HT1080 (cell line): ENCODE measurements at places on chromosomes 16 and 17. TPM values are rescaled to one million over a fixed set of nuclear protein-coding genes. Genes with fewer than 3 reads are reported as not detected.

Gene SLC38A10
- 37.1 and 44.6 TPM in 2 replicates for total RNA-seq

- DNase-seq, result no peak
These were observed 24.6 kb upstream of the TANC2 start for GRCh38 chr17:62941358-62941991.

Gene ZNF629
- total RNA-seq, result 14.5 and 15.9 TPM in 2 replicates

DNA sequence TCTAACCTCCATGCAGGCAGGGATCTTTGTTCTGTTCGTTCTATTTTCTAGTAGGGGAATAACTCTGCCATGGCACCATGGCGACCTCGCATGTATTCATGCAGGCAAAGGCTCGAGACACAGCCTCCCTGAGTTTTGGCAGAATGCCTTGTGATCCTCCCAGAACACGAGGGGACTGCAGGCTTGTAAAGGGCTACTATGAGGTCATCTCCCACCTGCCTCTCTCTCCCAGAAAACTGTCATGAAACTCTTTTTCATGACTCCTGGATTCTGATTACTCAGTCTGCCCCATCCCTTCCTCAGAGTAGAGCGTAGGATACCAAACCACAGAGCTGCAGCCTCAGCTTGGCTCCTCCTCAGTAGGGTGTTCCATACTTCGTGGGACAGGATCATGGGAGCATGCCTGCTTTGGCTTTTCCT lies 64.3 kb downstream of the IGF2BP1 start:
- DNase-seq, result peak; percentile 30

Gene CPHXL2
- total RNA-seq, result not detected in 2 replicates

DNA sequence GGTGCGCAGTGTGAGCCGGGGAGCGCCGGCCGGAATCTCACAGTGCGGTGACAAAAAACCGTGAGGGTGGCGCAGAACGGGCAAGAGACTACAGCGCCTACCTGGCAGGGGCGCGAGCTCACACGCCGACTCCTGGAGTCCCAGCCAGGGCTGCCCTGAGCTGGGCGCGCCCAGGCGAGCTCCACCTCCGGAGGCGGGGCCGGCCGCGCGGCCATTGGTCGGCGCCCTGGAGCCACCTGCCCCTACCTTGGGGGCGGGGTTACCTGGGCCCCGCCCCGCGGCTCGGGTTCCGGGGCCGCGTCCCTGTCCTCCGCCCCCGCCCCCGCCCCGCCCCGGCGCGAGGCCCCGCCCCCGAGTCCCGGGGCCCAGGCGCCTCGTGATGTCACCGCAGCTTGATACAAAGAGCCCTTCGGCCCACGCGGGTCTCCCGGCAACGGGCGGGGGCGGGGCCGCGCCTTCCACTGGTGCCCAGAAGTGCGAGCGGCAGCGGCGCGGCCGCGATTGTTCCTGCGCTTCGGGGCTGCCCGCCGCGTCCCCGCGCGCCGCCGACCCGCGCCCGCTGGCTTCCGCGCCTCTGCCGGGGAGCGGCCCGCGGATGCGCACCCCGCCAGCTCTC lies 96.3 kb downstream of the RAB11FIP4 start:
- no peak for DNase-seq

- no peak for DNase-seq
These were observed 81.1 kb downstream of the FTO start for GRCh38 chr16:53785044-53785443.

- peak; percentile 57 for DNase-seq
These were observed 11.2 kb downstream of the GALK1 start for GRCh38 chr17:75753514-75754377.

DNA sequence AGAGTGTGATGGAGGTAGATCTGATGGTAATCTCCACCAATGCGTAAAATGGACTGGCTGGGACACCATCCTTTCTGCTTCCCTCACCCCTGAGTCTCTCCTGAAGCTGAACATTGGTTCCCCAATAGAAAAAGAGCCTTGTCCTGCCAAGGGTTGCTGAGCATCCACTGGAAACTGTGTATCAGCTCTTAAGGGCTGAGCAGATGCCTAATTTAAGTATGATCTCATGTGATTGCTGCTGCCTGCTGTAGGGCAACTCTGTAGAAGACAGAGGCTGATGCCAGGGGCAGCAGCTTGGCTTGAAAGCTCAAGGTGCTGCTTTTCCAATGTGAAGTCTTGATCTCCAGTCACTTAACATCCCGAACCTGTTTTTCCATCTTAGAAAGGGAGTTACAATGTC lies 310.3 kb upstream of the CCL2 start:
- DNase-seq, result no peak

- DNase-seq, result no peak
These were observed 101.5 kb upstream of the ZNF750 start for GRCh38 chr17:82941021-82942001.

Gene PRSS22
- not detected in 2 replicates for total RNA-seq

Gene PRR35
- total RNA-seq, result 0.10 TPM in 1 of 2 replicates, not detected in the other

DNA sequence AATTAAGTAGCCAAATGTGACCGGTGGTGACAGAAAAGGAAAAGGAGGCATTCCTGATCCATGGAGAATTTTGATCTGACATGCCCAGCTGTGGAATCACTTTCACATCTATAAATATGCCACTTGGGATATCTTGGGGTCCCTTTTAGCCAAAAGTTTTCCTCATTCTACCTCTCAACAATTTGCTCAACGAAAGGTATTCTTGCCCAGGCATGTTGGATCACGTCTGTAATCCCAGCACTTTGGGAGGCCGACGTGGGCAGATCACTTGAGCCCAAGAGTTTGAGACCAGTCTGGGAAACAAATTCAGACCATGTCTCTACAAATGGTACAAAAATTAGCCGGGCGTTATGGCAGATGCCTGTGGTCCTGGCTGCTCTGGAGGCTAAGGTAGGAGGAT lies 24.3 kb downstream of the LITAF start:
- DNase-seq, result no peak

Gene NOG
- total RNA-seq, result 28.4 and 36.1 TPM in 2 replicates

Gene SPNS2
- 0.27 and 0.33 TPM in 2 replicates for total RNA-seq

Gene KRT26
- total RNA-seq, result not detected in 2 replicates

GRCh38 chr16:75138636-75139035 lies 9.7 kb upstream of the ZFP1 start:
- DNase-seq, result peak; percentile 47

Gene TM4SF5
- total RNA-seq, result not detected in 2 replicates

GRCh38 chr17:37170881-37171425 lies 204.8 kb upstream of the C17orf78 start:
- no peak for DNase-seq

- no peak for DNase-seq
These were observed 15.2 kb downstream of the PRKCA start for GRCh38 chr17:66317629-66318028.

- DNase-seq, result no peak
These were observed 43.6 kb upstream of the PIK3R6 start for GRCh38 chr17:8910969-8911604.

Gene NPIPB6
- total RNA-seq, result 0.27 TPM in 1 of 2 replicates, not detected in the other

Gene OR3A3
- not detected in 2 replicates for total RNA-seq

Gene NOXO1
- total RNA-seq, result 0.43 TPM in 1 of 2 replicates, not detected in the other

DNA sequence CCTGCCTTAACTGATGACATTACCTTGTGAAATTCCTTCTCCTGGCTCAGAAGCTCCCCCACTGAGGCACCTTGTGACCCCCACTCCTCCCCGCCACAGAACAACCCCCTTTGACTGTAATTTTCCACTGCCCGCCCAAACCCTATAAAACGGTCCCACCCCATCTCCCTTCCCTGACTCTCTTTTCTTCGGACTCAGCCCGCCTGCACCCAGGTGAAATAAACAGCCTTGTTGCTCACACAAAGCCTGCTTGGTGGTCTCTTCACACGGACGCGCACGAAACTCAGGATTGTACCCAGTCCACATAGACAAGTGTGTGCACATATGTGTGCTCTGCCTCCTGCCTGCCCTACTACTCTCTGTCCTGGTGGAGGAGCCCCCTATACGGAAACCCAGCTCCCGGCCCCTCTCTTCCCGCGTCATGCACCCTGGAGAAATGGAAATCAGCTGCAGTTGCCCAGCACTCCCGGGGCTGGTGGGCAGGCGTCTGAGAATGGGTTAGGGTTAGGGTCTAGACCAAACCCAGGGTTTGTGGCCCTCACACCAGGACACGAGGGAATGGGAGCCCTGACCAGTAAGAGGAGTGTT lies 2.4 kb upstream of the RHBDF1 start:
- DNase-seq, result no peak

DNA sequence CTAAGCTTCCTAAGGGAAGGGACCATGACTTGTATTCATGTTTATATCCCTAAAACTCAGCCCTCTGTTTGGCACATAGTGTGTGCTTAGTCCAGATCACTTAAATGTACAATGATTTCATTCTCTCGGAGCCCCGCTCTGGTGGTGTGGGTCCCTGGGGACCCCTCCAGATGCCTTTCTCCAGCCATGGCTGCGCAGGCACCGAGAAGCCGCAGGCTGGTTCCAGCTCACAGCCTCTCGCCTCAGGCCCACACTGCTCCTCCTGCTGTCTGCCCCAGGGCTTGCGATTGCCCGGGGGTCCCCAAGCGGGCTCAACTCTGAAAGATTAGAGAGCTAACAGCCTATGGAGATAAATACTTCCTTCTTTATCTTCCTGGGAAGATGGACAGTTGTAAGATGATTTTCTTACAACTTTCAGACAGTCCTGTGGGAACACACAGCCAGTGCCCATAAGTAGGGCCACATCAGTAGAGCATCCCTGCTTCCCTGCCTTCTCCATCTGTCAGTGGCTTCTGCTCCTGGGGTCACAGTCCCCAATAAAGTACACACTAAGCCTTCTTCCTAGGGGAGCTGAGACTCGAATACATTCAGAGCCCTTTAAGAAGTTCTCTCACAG lies 66.2 kb downstream of the CENPV start:
- no peak for DNase-seq

Gene FN3K
- not detected in 2 replicates for total RNA-seq
